NCI-H2107 (cell line): ENCODE measurements at places on chromosomes 13 and 19.
A peak's percentile ranks its signal among the peaks of the same experiment; 100 is the strongest.

DNA sequence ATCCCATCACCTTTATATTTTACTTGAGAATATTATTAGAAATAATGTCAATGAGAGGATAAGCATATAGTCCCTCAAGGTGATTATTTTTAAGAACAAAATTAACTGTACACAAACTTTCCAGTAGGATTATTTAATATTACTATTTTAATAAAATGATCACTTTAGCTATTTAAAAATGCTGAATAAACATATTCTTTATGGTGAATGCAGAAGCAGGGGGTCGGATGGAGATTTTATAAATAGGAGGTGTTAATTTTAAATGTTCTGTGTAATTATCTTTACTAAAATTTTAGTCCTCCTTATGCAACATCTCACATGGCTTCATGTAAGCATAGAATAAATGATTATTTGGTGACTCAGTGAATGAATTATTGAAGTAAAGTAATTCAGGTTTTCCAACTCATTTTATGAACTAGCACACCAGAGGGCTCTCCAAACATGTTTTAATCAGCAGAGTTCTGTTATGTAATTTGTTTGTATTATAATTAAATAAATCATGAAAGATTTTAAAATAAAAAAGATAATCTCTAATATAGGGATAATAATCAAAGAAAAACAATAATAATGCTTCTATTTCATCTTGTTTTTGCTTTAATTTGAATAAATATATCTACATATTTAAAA is 1635.2 kb downstream of the EFNB2 start:
- no peak for DNase-seq

GRCh38 chr13:28889086-28889732 is 69.1 kb downstream of the MTUS2 start:
- DNase-seq, result no peak

- DNase-seq, result no peak
Observed at GRCh38 chr13:27055526-27055925, 116.1 kb downstream of the USP12 start.

DNA sequence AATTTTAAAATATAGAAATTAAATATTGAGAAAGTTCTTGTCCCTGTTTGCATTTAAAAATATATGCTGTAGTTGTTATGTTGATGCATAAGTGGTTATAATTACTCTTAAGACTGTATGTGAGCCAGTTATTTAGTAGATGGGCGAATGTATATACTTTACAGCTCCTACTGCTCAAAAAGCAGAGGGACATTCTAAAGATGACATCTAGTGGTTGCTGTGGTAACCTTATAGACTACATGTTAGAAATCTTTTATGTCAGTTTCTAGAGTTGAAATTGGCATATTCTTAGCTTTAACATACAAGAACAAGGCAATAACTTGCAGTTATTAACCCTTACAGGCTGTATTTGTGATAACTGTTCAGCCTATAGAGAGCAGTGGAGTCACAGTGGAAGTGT is 160.5 kb downstream of the OLFM4 start:
- DNase-seq, result no peak

- DNase-seq, result no peak
Observed at GRCh38 chr19:32294871-32295438, 50.5 kb upstream of the ZNF507 start.

GRCh38 chr19:2016041-2016807 is 710 bp upstream of the BTBD2 start:
- DNase-seq, result no peak

GRCh38 chr19:44737238-44738071 is 11.1 kb upstream of the BCL3 start:
- no peak for DNase-seq

DNA sequence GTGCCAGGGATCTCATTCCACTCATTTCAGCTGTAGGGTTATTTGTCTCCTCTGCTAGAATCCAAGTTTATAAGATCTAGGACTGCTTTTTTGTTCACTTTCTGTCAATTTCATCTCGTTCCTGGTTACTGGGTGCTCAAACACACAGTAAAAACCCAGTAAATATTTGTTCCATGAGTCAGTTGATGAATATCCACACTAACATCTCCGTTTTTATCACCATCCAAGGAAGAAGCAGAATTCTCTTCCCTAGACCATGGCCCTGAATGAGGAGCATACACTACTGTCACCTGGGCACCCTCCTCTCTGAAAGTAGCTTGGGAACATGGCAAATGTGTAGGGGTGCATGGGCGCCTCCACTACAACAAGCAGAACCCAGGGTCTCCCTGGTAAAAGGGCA is 390.8 kb downstream of the FOXO1 start:
- no peak for DNase-seq

DNA sequence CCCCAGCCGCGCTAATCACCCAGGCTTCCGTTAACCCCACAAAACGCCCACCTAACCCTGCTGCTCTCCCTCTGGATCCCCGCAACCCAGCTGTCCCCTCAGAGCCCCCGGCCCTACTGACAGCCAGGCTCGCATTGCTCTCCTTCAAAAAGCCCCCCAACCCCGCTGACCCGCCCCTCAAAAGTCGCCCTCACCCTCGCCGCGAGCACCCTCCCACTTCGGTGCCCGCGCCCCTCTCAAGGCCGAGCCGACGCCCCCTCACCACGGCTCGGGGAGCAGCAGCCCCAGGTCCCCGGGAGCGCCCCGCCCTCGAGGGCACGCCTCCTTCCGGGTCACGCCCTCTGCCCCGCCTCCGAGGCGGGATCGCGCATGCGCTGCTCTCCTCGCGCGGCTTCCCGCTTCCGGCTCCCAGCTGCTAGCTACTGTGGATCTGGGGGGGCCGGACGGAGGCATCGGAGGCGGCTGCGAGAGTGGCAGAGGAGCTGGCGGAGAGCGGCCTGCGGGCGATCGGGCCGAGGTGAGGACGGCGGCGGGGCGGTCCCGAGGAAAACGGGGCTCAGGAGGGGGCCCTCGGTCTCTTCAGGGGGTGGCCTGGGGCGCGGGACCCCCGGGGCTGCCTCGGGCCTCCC is 46.1 kb downstream of the ARHGEF18 start:
- DNase-seq, result peak; percentile 63

DNA sequence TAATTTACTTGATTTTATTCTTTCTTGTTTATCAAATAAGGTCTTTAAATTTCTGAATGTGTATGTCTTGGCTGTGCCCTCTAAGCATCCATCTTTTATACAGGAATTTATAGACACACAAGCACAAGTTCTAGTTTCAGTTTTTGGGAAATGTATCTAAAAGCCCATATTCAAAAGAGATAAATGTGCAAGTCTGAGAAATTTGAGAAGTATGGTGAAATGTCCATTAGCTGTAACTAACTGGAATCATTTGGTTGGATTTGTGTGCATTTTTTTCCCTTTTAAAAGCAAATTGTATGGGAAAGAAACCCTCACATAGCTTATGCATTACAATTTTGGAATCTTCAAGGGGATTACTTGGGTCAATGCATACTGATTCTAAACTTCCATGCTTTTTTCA is 532.0 kb downstream of the KLF5 start:
- DNase-seq, result no peak

GRCh38 chr19:1656988-1657536 is 4.6 kb upstream of the TCF3 start:
- DNase-seq, result no peak

DNA sequence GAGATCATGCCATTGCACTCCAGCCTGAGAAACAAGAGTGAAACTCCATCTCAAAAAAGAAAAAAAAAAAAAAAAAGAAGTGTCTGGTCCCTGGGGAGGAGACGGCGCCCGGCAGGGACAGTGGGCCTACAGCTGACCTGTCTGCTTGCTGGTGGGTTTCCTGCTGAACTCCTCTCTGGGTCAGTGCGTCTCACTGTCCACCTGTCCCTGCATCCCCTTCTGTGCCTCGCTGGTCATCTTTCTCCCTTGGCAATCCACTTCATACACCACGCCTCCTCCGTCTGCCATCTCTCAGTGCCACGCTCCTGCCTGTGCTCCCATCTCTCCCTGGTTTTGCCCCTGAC is 63.4 kb downstream of the ACSBG2 start:
- no peak for DNase-seq

GRCh38 chr13:20430296-20430695 is 95.4 kb downstream of the CRYL1 start:
- DNase-seq, result no peak

- no peak for DNase-seq
Observed at GRCh38 chr13:99995104-99995588, 13.6 kb downstream of the ZIC2 start.

DNA sequence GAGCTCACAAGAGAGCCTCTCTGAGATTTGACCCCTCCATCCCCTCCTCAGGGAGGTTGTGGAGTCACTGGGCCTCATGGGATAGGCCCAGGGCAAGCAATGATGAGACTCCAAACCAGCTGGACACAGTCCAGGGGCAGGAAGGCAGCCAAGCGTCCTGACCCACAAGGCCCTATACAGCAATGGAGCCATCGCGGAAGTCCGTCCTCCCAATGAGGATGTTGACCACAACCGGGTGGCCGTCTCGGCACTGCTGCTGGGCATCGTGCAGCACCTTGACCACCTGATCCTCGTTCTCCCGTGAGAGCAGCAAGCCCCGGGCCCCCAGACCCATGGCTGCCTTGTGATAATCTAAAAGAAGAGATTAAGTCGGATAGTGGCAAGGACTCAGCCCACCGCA is 7.9 kb downstream of the SYDE1 start:
- no peak for DNase-seq

DNA sequence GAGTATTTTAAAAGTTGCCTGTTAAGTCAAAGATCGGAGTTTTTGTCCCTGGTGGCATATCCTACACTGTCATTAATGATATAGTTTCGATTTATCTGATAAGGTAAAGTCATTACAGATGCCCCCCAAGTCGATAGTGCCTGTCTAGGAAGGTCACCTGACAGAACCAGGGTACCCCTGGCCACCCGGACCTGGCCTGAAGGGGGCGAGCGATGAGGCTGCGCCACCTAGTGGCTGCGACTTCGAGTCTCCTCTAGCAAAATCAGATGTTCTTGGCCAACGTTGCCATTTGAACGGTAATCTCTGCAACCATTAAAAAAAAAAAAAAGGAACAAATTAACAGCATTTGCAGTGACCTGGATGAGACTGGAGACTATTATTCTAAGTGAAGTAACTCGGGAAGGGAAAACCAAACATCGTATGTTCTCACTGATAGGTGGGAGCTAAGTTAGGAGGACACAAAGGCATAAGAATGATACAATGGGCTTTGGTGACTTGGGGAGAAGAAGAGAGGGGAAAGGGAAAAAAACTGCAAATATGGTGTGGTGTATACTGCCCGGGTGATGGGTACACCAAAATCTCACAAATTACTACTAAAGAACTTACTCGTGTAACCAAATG is 565.1 kb downstream of the LIG4 start:
- peak; percentile 33 for DNase-seq

- DNase-seq, result no peak
Observed at GRCh38 chr19:33686262-33686661, 64.5 kb downstream of the CHST8 start.

DNA sequence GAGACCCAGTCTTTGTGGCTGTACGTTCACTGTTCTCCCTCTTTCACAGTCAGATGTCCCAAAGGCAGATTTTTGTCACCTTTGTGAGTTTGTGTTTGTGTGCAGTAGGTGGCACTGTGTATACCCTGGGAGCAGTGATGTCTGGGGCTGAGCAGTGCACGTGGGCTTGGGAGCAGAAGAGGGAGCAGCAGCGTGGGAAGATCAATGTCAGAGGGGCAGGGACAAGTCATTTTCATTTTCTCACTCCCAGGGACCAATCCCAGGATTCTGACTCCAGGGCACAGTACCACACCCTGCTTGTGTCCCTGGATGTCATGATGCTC is 2.0 kb upstream of the PSG6 start:
- no peak for DNase-seq

DNA sequence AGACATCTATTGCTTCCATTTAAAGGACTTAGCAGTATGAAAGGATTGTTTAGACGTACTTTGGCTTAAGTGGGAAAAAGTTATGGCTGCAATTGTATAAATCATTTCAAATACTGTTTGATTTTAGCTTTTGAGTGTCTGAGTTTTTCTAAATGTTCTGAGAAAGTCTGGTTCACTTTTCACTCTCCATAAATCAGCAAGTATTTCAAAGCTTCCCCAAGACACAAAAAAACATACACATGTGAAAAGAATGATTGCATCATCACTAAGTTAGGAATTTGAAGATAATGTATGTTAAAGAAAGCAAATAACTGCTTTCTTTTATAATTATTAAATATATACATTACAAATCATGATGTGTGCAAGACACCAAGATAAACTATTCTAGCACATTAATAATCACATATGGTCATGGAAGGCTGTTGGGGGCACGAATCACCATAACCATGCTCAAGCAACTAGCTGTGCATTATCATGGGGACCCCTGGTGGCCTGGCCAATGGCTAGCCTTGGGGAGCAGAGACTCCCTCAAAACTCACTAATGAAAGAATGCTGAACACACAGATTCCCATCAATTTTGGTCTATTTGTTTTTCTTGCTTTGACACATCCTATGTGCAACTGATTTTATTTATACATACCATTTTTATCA is 111.1 kb downstream of the MIPEP start:
- DNase-seq, result no peak

DNA sequence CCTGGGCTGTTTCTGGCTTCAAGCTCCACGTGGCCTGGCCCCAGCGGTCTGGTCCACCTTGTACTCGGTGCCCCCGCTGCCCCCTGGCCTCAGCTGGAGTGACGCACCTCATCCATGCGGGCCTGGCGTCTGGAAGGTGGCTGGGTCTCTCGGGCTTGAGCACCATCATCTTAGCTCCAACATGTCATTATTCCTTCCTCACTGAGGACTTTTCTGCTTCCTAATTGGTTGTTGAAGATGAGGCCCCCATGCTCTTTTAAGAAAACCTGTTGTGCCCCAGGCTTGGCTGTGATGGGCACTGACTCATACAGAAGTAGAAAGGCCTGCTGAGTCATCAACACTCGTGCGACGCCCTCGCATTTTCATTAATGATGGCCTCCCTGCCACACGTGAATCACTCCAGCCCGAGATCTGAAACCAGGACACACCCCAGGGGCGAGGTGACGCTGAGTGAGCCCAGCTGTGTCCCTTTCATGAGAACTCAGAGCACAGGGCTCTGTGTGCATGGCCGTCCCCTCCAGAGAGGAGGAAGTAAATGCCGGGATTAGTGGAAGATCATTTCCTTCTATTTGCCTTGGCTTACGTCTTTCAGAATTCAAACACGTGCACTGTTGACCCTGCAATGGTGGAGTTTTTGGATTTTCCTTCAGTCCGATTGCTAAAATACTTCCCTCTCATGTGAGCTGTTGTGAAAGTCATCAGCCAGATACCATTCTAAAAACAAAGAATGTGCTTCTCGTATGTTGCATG is 14.0 kb upstream of the GJA3 start:
- DNase-seq, result no peak

DNA sequence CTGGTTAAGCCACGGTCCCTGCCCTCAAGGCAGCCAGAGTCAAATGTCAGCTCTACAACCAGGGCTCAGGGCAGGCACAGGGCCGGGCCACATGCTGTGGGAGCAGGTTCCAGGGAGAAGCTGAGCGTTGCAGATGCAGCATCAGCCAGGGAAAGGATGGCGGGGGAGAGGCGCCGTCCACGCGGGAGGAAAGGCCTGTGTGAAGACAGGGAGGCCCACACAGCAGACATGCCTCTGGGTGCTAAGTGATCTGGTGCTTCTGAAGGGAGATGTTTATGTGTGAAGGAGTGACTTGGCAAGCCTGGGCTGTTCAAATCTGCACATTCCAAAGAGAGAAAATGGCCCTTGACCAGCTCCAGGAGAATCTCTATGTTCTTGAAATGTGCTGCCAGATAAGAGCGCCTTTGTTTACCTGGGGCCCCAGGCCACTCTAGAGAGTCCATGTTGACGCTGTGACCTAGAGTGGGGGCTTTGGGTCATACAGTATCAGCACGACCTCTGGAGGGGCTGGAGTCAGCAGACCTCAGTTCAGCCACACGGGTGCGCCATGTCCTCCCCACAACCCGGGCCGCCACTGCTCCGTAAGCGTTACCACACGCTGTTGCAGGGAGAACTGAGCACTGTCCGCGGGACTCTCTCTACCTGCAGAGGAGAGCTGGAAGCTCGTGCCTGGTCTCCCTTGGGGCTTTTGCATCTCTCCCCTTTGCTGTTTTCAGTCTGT is 15.9 kb upstream of the ATF5 start:
- no peak for DNase-seq
